ENCODE measurements at places on chromosomes 11 and 22. TPM values are rescaled to one million over a fixed set of nuclear protein-coding genes. Genes with fewer than 3 reads are reported as not detected.

C11orf58 gene
- 136 TPM for total RNA-seq

UBQLNL gene
- 0.39 TPM for total RNA-seq

TBCEL gene
- total RNA-seq = 51.5 TPM

OR51E2 gene
- 0.31 TPM for total RNA-seq

OR1S2 gene
- not detected for total RNA-seq

Data from dorsolateral prefrontal cortex (tissue), 122 donors.